ENCODE measurements at places on chromosomes 4 and X. TPM values are rescaled to one million over a fixed set of nuclear protein-coding genes. Genes with fewer than 3 reads are reported as not detected.

GRCh38 chr4:2829321-2829932 is 14.2 kb upstream of the ADD1 start:
- no peaks in the 10 kb centered on the region for H3K36me3 ChIP-seq
- no peaks in the 10 kb centered on the region for H3K4me1 ChIP-seq
- DNase-seq, result no peak
- H3K27ac ChIP-seq, result no peak overlapping the region
- H3K4me3 ChIP-seq, result no peak overlapping the region

GRCh38 chr4:177008836-177009501 is 216.2 kb upstream of the VEGFC start:
- no peak overlapping the region for H3K27ac ChIP-seq
- no peaks in the 10 kb centered on the region for H3K36me3 ChIP-seq
- no peaks in the 10 kb centered on the region for H3K4me1 ChIP-seq
- H3K27me3 ChIP-seq, result no peaks in the 10 kb centered on the region

- H3K4me3 ChIP-seq, result no peak overlapping the region
- no peaks in the 10 kb centered on the region for H3K36me3 ChIP-seq
- no peaks in the 10 kb centered on the region for H3K4me1 ChIP-seq
Observed at GRCh38 chrX:11791090-11791489, 33.1 kb downstream of the MSL3 start.

DNA sequence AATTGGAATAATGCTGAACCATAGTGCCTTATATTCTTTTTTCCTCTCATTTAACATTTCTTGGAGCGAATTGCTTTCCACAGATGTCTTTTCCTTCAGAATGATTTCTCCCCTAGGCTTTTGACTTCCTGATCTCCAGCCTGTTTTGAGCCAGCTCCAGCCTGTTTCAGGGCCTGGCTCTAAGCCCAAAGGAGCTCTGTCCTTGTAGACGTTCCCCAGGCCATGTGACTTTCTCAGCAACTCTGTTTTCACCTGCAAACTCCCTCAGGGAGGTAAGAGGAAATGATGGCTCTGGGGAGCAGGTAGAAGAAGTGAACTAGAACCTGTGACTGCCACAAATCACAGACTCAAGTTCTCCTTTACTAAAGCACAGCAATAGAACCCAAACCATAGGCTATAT is 89.1 kb downstream of the AKAP4 start:
- H3K36me3 ChIP-seq, result no peaks in the 10 kb centered on the region
- DNase-seq, result peak; percentile 59
- H3K4me3 ChIP-seq, result no peak overlapping the region

The DUX4 gene
- total RNA-seq, result not detected

DNA sequence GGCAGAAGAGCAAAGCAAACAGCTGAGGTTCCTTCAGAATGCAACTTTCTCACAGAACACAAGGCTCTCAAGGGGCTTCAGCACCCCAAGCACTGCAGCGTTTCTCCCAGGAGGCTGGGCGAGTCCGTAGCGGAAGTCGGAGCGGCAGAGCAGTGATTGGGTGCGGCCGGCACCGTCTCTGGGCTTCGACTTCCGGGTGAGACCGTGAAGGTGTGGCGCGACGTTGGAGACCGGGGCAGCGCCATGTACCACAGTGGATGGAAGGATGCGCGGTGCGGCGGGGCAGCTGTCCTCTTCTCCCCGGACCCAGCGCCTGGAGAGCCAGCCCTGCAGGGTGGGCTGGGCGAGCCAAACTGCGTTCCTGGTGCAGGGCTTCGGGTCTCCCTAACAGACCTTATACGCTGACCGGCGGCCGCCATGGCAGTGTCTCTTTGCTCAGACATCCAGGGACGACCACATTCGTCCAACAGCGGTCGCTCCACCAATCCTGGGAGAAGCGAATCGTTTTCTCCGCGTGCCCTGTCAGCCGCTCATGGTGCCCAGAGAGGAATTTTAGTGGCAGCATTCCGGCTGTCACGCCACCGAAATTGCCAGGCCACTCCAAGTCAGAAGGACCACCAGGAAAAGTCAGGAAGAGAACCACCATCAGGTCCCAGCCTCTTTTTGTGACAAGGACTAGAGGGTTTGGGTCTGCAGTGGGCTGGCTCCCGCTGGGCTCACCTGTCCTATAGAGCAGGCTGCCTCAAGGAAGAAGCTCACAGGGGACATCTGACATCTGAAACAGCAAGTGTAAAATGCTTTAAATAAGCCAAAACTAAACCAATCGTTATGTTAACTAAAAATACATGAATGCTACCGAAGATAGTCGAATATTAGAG is 20.5 kb downstream of the TRIM61 start:
- peaks cover 7% of the 10 kb centered on the region for H3K27me3 ChIP-seq
- H3K4me1 ChIP-seq, result no peaks in the 10 kb centered on the region
- peak overlapping the region; percentile 3 for H3K27ac ChIP-seq

- no peak overlapping the region for H3K27ac ChIP-seq
- H3K4me3 ChIP-seq, result no peak overlapping the region
- no peaks in the 10 kb centered on the region for H3K36me3 ChIP-seq
- peaks cover 26% of the 10 kb centered on the region for H3K27me3 ChIP-seq
Observed at GRCh38 chr4:76892601-76893000, 5.3 kb downstream of the SOWAHB start.

GRCh38 chrX:22912616-22913015 is 87.1 kb upstream of the DDX53 start:
- no peak overlapping the region for H3K4me3 ChIP-seq
- no peak overlapping the region for H3K27ac ChIP-seq
- H3K27me3 ChIP-seq, result no peaks in the 10 kb centered on the region

- H3K4me1 ChIP-seq, result no peaks in the 10 kb centered on the region
- no peak overlapping the region for H3K27ac ChIP-seq
- no peaks in the 10 kb centered on the region for H3K36me3 ChIP-seq
- no peaks in the 10 kb centered on the region for H3K27me3 ChIP-seq
Observed at GRCh38 chrX:152905081-152905420, 7.2 kb downstream of the ZNF185 start.

GRCh38 chr4:76729460-76729859 is 168.5 kb downstream of the SOWAHB start:
- no peak overlapping the region for H3K27ac ChIP-seq
- H3K36me3 ChIP-seq, result no peaks in the 10 kb centered on the region
- H3K4me1 ChIP-seq, result no peaks in the 10 kb centered on the region
- no peaks in the 10 kb centered on the region for H3K27me3 ChIP-seq

DNA sequence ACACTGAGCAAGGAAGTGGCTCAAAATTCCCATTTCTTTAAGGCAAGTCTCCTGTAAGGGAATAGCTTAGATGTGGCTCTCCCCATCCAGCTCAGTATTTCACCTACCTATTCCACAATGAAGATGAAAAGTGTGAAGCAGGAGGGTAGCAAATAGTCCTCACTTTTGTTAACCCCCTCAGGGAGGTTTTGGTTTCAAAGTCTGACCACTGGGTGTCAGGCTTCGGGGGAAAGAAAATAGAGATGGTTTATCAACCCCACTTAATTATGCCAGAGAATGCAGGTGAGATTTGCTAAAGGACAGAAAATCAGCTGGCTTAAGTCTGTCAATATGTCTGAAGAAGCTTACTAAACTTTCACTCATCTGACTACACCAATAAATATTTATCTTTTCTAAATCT is 69.5 kb downstream of the DHX15 start:
- H3K27me3 ChIP-seq, result no peaks in the 10 kb centered on the region
- H3K36me3 ChIP-seq, result no peaks in the 10 kb centered on the region
- H3K4me3 ChIP-seq, result no peak overlapping the region
- H3K4me1 ChIP-seq, result peaks cover 5% of the 10 kb centered on the region
- H3K27ac ChIP-seq, result no peak overlapping the region
- no peak for DNase-seq

The IGBP1 gene
- total RNA-seq, result 40.0 TPM

The CCDC160 gene
- not detected for total RNA-seq

DNA sequence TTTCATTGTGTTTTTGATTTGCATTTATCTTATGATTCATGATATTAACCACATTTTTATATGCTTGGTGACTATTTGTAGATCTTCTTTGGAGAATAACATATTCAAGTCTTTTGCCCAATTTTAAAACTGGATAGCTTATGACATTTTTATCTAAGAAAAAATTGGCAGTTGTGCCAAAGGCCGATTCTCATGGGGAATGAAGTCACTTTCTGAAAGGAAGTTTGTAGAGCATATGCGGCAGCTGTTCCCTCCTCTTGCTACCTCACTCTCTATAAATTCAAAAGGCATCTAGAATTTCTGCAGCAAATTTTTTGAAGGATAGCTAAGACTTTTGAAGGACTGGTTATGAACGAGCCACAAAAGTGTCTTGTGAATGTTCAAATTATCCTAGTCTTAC is 2353.5 kb downstream of the ARAP2 start:
- H3K27ac ChIP-seq, result no peak overlapping the region
- no peak for DNase-seq
- H3K4me1 ChIP-seq, result no peaks in the 10 kb centered on the region
- H3K36me3 ChIP-seq, result no peaks in the 10 kb centered on the region

DNA sequence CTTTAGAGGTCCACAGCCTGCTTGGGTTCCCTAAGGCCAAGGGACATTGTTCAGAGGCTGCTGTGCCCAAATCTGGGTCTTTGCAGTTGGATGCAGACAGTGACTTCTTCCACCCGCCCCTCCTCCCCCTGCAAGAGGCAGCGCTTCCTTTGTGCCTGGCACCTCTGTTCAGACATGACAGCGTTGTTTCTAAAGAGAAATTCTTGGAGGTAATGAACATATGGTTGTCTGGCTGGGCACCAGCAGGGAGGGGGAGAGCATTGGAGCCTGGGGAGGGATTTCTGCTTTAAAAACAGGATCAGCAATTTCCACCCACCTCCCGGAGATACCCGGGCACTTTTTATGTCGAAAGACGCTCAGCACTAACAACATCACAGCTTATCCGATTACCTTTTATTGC is 51.5 kb downstream of the PSAPL1 start:
- no peaks in the 10 kb centered on the region for H3K36me3 ChIP-seq
- H3K27me3 ChIP-seq, result peaks cover 4% of the 10 kb centered on the region
- H3K27ac ChIP-seq, result no peak overlapping the region
- no peaks in the 10 kb centered on the region for H3K4me1 ChIP-seq

- H3K27me3 ChIP-seq, result no peaks in the 10 kb centered on the region
- no peaks in the 10 kb centered on the region for H3K36me3 ChIP-seq
- H3K4me1 ChIP-seq, result no peaks in the 10 kb centered on the region
- H3K27ac ChIP-seq, result no peak overlapping the region
Observed at GRCh38 chr4:71785959-71786358, 2.1 kb upstream of the GC start.

The ADGRG2 gene
- 0.41 TPM for total RNA-seq

DNA sequence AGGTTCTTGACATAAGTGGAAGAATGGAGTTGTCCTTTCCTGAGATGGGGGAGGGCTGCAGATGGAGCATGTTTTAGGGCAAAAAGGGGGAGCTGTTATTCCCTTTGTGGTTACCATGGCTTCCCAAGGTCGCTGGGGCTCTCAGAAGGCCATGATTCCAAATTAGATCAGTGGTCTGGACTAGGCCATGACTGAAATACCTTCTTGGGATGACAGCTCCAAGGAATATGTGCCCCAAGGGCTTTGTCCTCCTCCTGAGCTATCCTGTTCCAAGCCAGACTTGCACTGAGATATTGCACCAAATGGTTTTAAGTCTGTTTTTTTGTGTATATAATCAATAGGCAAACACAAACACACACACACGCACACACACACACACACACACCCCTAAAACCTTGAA is 3.0 kb upstream of the RBPJ start:
- H3K4me3 ChIP-seq, result no peak overlapping the region
- no peak for DNase-seq
- H3K4me1 ChIP-seq, result peaks cover 11% of the 10 kb centered on the region
- H3K27me3 ChIP-seq, result no peaks in the 10 kb centered on the region

DNA sequence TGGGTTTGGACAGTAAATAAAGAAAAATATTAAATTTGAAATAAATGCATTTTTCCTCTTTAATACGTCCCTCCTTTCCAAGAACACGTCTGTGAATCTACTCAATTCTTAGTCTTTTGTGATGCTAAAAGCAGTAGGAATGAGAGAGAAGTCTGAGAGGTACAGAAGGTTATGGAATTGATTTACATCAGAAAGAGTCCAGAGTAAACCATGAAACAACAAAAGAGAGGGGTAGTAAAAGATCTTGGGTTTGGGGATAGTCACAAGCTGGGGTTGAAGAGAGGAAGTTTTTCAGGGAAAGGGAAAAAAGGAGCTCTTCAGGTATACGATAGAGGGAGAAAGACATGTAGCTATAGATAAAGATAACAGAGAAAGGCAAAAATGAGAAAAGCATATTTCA is 215.4 kb downstream of the RAB28 start:
- no peaks in the 10 kb centered on the region for H3K27me3 ChIP-seq
- H3K36me3 ChIP-seq, result no peaks in the 10 kb centered on the region

- H3K36me3 ChIP-seq, result no peaks in the 10 kb centered on the region
- H3K27me3 ChIP-seq, result no peaks in the 10 kb centered on the region
- H3K4me3 ChIP-seq, result no peak overlapping the region
- no peak for DNase-seq
- H3K4me1 ChIP-seq, result peaks cover 3% of the 10 kb centered on the region
- no peak overlapping the region for H3K27ac ChIP-seq
Observed at GRCh38 chr4:137735561-137736104, 203.3 kb upstream of the PCDH18 start.

The P2RY10 gene
- total RNA-seq, result 2.0 TPM

GRCh38 chr4:188485906-188486305 is 346.7 kb downstream of the TRIML1 start:
- no peaks in the 10 kb centered on the region for H3K27me3 ChIP-seq
- H3K4me3 ChIP-seq, result no peak overlapping the region
- H3K27ac ChIP-seq, result no peak overlapping the region
- no peak for DNase-seq
- no peaks in the 10 kb centered on the region for H3K36me3 ChIP-seq
- no peaks in the 10 kb centered on the region for H3K4me1 ChIP-seq

- H3K36me3 ChIP-seq, result no peaks in the 10 kb centered on the region
- H3K4me3 ChIP-seq, result no peak overlapping the region
- DNase-seq, result no peak
- H3K4me1 ChIP-seq, result no peaks in the 10 kb centered on the region
- H3K27me3 ChIP-seq, result no peaks in the 10 kb centered on the region
Observed at GRCh38 chrX:134626434-134626833, 31.8 kb downstream of the PLAC1 start.

DNA sequence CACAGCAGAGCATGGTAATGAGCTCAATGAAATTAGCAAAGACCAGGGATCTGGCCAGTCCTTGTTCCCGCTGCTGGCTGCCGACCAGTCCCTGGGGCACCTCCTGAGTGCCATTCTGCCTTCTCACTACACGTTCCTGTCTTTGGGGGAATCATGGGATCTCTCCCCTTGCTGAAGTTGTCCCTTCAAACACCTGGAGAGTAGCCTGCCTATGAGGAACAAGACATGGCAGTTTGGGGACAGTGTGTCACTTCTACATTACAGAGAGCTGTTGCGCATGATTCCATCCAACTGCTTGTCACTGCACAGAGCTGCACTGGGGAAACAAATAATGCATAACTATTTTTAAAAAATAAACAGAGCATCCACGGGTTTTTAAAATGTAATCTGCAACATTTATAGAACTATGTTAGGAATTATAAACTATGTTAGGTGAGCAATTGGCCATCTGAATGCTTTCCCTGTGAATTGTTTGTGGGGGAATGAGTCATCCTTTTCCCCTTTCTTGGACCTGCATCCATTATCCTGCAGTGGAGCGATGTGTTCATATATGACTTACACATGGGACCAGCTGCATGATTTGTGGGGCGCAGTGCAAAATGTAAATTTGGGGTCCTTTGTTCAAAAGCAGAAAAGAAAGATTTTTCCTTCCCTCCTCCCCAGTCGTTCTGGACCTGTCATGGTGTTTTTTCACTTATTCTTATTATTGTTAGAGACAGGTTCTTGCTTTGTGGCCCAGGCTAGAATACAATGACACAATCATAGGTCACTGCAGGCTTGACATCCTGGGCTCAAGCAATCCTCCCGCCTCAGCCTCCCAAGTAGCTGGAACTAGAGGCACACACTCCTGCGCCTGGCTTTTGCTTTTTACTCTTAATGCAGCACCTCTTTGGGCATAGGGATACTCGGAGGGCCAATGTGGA is 115.0 kb upstream of the TBL1X start:
- no peak overlapping the region for H3K27ac ChIP-seq
- no peak overlapping the region for H3K4me3 ChIP-seq
- no peak for DNase-seq
- no peaks in the 10 kb centered on the region for H3K27me3 ChIP-seq
- H3K36me3 ChIP-seq, result no peaks in the 10 kb centered on the region

The GAK gene
- total RNA-seq, result 882 TPM

The CXCL11 gene
- total RNA-seq, result not detected

The FGFBP1 gene
- total RNA-seq, result 12.6 TPM

Data from transverse colon (tissue), 4 donors.